GOT3 (cell line): ENCODE measurements at places on chromosomes 6 and 20.

DNA sequence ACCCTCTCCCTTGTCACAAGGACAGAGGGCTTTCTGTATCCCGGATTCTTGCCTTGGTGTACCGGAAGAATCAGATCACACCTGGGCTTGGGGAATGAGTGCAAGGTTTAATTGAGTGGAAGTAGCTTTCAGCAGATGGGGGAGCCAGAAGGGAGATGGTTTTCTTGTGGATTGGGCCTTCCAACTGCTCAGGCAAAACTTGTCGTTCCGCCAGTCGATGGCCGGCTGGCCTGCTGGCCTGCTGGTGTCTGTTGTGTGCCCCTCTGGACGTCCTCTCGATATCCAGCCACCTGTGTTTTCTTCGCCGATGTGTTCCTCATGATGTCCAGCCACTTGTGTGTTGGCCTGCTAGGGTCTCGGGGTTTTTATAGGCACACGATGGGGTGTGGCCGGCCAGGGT lies 168.1 kb downstream of the CDKAL1 start:
- no peak for DNase-seq

GRCh38 chr20:55155360-55155759 lies 680.0 kb downstream of the DOK5 start:
- no peak for DNase-seq

DNA sequence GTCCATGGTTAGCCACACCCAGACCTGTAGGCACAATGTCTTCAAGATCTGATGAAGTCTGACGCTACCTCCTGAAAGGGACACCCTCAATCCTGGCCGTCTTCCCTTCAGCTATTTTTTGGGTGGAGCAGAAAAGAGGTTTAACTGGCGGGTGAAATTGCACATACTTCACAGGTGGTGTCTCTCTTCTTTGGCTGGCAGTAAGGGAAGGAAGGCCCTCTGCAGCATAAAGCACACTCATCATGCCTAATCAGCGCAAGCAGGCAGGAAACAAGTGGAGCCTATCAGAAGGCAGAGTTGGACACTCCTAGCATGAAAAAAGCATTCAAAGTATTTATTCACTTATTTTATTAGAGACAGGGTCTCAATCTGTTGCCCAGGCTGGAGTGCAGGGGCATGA lies 32.9 kb downstream of the PNLDC1 start:
- no peak for DNase-seq

DNA sequence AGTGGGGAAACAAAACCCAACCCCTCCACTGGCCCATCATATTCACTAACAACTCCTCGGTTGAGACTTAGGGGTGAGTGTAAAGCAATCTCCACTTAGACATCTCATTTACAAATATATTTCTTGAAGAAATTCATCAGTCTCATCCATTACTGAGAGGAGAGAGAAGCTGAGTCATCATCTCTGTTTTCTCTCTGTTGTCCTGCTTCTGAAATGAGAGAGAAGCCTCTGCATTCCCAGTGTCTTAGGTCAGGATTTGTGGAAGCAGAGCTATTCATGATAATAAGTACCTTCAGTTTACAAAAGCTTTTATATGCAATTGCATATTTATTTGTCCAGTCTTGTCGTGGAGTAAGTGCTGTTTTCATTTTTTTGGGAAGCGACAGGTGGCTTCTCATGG lies 879 bp downstream of the MEP1A start:
- DNase-seq = no peak

DNA sequence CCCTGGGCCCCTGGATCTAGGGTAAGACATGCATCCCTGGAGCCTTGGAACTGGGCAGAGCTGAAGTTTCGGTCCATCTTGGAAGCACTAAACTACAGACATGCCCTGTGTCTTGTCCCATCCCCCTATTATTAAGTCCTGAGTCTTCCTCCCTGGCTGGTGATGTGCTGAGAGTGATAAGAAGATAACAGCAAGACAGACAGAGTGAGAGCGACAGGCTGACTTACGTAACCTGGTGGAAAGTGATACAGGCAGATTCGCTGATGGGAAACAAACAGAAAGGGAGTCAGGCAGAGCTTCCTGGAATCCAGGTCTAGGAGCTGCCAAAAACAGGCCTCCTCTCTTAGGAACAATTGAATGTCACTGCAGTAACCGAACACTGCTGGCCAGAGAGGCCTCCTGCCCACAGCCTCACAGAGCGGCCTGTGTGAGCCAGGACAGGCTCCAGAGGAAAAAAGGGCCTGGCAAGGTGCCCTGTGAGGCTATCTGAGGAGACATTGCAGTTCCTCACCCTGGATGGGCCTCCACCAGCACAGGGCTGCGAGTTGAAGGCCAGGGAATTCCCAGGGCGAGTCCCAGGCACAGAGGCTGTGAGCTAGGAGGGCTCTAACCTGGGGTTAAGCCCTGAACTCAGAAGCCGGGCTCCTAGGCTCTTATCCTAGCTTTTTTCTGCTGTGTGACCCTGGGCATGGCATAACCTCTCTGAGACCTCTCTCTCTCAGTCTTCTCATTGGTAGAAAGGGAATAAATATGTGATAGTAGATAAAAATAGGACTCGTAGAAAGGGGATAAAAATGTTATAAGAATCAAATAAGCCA lies 34.2 kb upstream of the B4GALT5 start:
- DNase-seq = no peak

DNA sequence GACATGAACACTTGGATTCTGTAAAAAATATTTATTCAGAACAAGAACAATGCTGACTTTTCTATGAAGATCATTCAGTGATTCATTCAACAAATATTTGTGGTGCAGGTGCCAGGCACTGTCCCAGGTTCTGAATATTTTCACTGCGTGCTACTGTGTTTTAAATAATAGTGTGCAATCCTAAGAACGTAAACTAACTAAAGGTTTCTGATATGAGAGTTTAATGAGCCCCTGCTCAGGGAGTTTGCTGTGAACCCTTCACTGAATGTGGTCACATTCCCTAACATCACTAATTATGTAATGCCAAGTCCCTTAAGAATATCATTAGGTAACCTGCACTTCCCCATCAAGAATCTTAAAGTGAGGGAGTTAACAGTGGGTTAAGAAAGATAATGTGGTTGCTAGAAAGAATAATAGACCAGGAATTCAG lies 1.7 kb upstream of the TMEM170B start:
- no peak for DNase-seq

- no peak for DNase-seq
Observed at GRCh38 chr6:37092923-37093727, 76.8 kb upstream of the PIM1 start.

GRCh38 chr6:32113386-32114352 lies 4.5 kb upstream of the TNXB start:
- DNase-seq = peak; percentile 62

GRCh38 chr20:49762940-49763766 lies 49.5 kb upstream of the B4GALT5 start:
- no peak for DNase-seq

- no peak for DNase-seq
Observed at GRCh38 chr6:7163661-7164071, 55.9 kb downstream of the RREB1 start.

GRCh38 chr6:100780648-100781047 lies 100.5 kb downstream of the ASCC3 start:
- no peak for DNase-seq

DNA sequence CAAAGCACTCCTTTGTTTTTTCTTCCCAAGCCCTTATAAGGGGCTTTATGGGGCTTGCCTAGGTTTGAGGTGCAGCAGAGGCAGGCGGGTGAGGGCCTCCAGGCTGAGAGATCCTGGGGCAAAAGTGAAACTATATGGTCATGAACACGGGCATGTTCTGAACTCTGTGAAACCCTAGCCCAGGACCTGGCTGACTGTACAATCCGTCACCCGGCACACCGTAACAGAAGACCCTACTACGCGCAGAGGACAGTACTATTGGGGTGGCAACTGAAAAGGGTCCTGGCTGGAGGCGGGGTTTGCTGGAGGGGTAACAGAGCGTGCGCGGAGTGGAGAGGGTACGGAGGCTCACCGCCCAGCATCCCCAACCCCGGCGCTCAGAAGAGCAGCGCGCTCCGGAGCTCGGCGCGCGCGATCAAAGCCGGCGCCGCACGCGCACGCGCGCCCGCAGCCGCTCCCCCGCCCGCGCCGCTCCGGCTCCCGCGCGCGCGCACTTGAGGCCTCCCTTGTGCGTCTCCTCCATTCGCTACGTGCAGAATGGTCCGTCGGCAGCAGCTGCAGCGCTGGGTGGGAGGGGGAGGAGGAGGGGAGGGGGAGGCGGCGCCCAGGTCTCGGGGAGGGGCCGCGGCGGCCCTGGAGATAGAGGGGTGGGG lies 54.2 kb downstream of the MRPL14 start:
- no peak for DNase-seq

- no peak for DNase-seq
Observed at GRCh38 chr20:2006452-2007361, 12.8 kb upstream of the PDYN start.

DNA sequence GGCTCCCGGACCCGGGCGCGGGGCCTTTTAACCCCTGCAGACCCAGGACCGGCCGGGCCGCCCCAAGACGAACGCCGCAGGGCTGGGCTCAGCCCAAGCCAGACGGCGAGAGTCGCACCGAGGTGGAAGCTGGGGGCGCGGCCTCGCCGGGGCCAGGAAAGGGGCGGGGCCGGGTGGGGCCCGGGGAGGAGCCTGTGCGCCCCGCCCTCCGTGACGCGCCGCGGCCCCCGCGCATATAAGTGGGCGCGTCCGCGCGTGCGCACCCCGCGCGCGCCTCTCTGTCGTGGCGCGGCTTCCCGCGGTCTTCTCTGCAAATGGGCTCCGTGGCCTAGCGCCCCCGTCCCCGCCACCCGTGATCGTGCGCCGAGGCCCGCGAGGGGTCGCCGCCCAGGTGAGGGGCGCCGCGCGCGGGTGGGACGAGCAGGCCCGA lies at the start of gene PPDPF:
Gene PPDPF, plus strand, starts transcription at position 262 of the 430 bp plus-strand sequence. CDS start 544 bp downstream, outside the sequence.
- DNase-seq = peak; percentile 58

DNA sequence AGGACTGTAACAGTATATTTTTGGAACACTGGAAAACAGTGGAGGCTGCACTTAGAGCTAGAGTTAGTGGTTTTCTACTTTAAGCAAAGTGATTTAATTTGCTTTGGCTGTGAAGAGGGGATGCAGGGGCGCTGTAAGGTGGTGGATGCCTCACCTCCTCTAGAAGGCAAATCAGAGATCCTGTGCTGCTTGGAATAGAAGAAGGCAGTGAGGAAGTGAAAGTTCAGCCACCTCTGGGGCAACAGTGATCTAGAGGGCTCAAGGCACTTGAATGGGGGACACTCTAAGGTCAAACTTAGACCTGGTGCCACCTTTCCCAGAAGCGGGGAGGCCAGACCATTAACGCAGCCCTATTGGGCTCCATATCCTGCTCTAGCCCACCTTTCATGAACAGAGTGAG lies 19.0 kb upstream of the SNRPB2 start:
- DNase-seq = no peak

GRCh38 chr20:44186674-44187053 lies 324 bp downstream of the JPH2 start:
- no peak for DNase-seq

DNA sequence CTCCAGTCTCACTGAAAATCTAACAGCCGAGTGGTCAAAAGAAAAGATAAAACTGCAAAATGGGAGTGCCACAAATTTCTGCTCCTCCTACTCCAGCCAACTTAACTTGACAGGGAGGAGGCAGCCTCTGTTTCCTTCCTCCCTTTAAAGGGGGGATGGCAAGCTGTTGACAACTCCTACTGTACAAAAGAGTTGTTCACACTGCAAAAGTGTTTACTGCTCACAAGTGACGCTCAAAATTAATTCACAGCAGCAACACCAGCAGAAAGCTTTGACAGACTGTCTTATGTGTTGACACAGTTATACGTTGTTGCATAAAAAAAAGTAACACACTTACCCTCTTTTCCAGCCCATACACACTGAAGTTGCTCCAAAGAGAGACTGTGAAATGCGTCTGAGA lies 169.8 kb downstream of the BACH2 start:
- DNase-seq = no peak

DNA sequence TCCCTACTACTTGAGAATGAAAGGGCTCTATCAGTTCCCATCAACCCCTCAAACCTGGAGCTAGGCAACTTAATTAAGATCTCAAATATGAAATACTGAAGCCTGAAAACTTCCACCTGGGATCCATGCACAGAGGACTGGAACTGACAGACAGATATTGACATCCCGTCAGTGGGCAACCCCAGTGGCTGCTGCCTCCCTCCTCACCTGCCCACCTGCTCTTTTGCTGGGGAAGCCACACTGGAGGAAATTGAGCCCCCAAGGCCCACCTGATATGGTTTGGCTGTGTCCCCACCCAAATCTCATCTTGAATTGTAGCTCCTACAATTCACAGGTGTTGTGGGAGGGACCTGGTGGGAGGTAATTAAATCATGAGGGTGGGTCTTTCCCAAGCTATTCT lies 192.8 kb downstream of the LRFN2 start:
- no peak for DNase-seq

GRCh38 chr6:19416811-19417210 lies 420.4 kb upstream of the ID4 start:
- DNase-seq = no peak

DNA sequence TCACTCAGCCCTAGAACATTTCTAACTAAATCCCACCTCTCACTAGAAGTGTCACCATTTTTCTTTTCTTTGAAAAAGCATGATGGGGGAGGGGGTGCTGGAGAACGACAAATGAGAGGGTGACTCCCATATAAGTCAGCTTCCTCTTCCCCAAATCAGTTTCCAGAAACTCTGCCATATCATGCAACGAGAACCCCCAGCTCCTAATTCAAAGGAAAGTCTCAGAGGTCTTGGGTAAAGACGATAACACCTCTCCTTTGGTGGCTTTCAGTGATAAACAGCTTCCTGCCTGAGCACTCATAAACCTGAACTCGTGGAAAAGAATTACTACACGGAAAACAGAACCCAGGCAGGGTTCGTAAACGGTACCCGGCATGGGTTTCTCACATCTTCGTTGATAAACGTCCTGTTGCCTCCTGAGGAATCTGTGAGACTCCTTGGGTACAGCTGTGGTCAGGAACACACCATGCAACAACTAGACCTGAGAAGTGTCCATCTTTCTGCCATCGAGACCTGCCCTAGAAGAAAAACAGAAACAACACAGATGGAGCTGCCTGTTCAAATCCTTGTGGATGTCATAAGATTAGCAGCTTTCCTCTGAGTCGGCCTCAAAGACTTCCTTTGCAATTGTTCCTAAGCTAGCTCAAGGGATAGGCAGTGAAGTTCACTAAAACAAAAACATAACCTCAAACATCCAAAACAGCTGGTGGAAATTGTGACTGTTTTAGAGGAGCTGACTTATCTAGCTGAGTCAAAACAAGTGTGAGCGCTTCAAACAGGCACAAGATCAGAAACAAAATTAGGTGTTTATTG lies 185.8 kb upstream of the PRDM1 start:
- DNase-seq = no peak

- no peak for DNase-seq
Observed at GRCh38 chr6:49515485-49516146, 15.9 kb downstream of the GLYATL3 start.

- no peak for DNase-seq
Observed at GRCh38 chr6:108175592-108176279, 9.9 kb downstream of the NR2E1 start.
